ENCODE measurements at places on chromosomes 13 and 19.

DNA sequence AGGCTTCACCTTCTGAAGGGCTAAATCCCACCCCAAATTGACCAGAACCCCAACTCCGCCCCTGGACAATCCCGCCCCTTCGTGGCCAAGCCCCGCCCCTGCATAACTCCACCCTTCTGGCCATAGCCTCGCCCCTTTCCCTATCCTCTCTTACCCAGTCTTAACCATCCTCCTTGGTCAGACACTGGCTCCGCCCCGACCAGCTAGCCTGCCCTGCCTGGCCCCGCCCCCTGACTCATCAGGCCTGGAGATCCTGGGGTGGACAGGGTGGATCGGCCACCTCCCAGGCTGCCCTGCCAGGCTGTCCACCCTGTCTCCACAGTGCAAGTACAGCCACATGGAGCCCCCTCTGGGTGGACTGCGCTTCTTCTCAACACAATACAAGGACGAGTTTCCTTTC is 8.0 kb upstream of the ZNF358 start:
- peak; percentile 92 for DNase-seq

- DNase-seq = peak; percentile 2
Observed at GRCh38 chr13:97743938-97744337, 209.5 kb upstream of the IPO5 start.

- no peak for DNase-seq
Observed at GRCh38 chr13:105847527-105848291, 687.8 kb downstream of the EFNB2 start.

- DNase-seq = no peak
Observed at GRCh38 chr13:40376296-40376849, 290.1 kb downstream of the FOXO1 start.

- DNase-seq = no peak
Observed at GRCh38 chr13:24638096-24638495, 42.1 kb upstream of the ATP12A start.

- peak; percentile 54 for DNase-seq
Observed at GRCh38 chr13:110425444-110425780, 118.3 kb downstream of the COL4A2 start.

- peak; percentile 57 for DNase-seq
Observed at GRCh38 chr13:109744512-109745051, 41.8 kb downstream of the IRS2 start.

DNA sequence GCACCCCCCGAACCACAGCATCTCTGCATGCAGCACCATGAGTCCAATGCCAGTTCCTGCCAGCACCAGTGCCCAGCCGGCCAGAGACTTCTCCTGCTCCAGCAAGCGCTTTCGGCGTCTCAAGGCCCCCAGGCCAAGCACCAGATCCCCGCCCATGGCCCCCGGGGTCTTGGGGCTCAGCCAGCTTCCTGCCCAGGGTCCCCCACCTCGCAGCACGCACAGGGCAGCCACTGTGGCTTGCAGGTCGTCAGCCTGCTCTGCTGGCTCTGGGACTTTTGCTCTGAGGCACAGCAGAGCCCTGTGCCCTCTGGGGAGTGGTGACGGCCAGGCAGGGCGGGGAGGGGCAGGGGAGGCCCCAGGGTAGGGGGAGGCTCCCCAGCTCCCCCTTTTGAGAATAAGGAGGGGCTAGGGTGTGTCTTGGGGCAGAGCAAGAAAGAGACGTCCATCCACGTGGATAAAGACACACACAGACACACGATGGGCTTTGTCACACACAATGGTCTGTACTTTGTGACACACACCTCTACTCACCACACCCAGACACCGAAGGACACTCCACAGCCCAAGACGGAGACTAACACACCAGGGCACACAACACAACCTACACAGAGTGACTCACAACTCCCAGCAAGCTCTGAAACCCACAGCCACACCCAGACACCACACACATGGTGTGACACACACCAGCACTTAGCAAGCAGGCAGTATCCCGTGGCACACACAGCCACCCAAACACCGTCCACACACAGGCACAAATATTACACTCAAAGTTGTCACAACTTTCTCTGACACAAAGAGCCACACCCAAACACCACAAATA is at the start of gene KCNN4:
Gene KCNN4 (minus strand): TSS at position 268 of the 820 bp plus-strand sequence. CDS start 112 bp downstream, at position 156.
- peak; percentile 53 for DNase-seq

DNA sequence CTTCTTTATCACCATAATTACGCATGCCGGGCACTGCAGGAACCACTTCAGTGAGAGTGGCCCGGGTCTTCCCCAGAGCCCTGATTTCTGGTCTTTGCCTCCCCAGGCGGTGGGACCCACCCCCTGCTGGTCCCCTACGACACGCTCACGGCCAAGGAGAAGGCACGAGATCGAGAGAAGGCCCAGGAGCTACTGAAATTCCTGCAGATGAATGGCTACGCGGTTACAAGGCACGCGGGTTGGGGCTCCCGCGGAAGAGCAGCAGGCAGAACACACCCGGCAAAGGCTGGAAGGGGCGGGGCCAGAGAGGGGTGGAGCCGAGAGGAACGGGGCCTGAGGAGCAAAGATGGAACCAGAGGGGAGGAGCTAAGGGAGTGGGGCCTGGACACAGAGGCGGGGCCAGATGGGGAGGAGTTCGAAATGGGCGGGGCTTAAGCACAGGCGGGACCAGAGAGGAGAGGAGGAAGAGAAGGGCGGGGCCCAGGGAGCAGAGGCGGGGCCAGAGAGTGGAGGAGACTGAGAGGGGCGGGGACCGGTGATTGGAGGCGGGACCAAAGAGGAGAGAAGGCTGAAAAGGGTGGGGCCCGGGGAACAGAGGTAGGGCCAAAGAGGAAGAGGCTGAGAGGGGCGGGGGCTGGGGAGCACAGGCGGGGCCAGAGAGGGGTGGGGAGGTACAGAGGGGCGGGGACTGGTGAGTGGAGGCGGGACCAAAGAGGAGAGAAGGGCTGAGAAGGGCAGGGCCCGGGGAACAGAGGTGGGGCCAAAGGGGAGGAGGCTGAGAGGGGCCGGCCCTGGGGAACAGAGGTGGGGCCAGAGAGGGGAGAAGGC is 73.4 kb downstream of the RYR1 start:
- DNase-seq = peak; percentile 65
